ENCODE measurements at places on chromosomes 1 and 21.

- DNase-seq: no peak
Measured at GRCh38 chr1:248585266-248585665, 10.7 kb upstream of the OR2T34 start.

- DNase-seq: no peak
Measured at GRCh38 chr1:111488669-111489068, 14.8 kb downstream of the ADORA3 start.

- DNase-seq: no peak
Measured at GRCh38 chr1:91751275-91751674, 134.7 kb downstream of the TGFBR3 start.

DNA sequence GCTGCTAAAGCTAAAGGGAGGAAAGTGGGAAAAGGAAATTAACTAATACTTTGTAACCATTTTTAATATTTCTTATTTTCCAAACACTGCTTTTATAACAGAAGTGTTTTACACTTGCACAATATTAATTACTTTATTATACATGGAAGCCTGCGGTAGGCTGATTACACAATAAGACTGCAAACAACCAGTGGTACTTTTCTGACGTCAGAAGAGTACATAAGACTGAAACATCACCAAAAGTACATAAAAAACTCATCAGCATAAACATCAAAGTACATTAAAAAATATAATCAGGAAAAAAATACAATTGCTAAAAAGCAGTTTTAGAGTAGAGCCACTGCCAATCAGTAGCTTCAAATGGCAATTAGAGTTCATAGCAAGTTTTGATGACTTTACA lies 4.6 kb downstream of the ZNF281 start:
- DNase-seq: no peak

DNA sequence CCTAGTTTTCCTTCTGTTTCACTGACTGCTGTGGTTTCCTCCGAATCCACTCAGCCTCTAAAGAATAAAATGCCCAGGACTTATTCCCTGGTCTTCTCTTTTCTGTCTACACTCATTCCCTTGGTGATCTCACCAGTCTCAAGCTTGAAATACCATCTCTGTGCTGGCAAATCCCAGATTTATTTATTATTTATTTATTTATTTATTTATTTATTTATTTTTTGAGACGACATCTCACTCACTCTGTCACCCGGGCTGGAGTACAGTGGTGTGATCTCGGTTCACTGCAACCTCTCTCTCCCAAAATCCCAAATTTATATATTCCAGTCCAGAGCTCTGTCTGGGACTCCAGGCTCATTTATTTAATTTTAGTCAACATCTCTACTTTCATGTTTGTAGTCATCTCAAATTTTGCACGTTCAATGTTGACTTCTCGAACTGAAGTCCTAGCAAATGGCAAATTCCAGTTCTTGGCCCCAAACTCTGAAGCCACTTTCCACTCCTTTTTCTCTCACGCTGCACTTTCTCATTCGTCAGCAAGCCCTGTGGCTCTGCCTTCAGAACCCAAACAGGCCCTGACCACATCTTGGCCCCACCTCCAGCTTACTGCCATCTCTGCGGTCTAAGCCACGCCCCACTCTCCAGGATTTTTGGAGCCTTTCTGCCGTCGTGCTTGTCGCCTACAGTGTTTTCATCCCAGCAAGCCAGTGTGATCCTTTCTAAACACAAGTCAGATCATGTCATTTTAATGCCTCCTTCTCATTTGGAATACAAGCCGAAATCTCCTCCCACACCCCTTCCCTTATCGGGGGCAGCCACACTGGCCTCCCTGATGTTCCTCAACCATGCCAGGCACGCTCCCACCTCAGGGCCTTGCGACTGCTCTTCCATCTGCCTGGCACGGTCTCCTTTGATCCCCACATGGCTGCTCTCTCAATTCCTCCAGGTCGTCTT lies 14.2 kb upstream of the TENT5B start:
- DNase-seq: no peak

DNA sequence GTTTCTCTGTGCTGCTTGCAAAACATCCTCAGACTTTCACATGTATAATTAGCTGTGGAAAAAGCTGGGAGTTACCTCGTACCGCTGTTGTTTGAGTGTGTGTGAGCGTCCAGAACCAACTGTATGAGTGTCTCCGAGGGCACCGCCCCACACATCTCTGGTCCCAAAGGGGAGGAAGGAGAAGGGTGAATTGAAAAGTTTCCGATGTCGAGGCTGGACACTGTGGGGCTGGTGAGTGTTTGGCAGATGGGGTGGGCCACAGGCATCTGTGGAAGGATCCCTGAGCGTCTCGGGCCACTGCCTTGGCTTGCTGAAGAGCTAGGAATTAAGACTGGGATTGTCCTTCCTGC lies 1.2 kb downstream of the ATP2B4 start:
- peak; percentile 30 for DNase-seq

DNA sequence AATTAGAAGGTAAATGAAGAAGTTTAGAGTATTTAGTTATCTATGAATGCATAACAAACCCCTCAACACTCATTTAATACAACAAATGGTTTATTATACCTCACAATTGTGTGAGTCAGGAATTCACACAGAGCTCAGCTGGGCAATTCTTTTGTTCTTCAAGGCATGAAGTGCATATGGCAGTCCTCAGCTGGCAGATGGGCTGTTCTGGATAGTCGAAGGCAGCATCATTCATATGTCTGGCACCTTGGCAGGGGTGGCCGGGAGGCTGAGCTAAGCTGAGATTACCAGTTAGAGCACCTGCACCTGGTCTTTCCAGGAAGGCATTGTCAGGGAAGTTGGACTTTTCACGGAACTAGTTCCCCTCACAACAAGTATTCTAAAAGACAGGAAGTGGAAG lies 286.2 kb upstream of the DUSP10 start:
- no peak for DNase-seq

DNA sequence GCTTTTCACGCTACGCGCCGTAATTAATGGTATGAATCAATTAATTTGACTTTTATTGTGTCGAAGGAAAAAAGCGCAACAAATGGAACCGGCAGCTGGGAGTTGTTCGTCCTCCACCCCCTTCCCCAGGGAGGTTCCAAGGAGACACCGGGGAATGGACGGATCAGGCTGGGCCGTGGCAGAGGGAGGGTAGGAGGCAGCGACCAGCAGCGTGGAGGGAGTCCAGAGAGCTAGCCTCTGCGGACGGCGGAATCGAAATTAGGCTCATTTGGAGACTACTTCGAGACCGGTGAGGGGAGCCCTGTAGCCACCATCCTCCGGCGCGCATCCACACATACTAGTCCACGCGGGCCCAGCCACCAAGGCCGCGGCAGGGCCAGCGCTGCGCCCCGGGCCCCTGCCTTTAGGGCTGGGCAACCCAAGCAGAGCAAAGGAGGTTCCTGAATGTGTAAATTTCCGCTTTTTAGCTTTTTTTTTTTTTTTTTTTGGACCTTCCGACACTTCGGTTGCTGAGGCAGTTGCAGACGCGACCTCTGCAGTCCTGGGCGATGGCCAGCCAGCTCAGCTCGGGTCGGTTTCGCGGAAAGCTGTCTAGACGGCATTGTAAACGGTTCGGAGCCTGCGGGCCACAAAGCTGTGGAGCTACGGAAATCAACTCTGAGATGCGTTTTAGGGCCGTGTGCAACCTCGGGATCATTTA lies 2.2 kb upstream of the FOXD3 start:
- DNase-seq: no peak

DNA sequence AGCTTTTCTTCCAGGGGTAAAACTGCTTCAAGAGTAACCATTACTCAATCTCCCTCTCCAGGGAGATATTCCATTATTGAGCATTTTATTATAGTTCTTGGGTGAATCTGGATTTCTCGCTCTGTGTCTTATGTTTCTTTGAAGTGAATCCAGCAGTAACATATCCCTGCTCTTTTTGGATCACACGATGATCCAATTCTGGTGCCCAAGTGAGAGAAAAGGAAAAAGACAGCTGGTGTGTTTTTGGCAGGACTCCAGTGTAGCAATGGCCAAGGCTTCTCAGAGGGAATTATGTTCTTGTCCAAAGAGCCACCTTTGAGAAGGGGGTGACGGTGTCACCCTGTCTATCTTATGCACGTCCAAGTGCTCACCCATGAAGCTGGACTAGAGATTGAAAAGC lies 140.3 kb upstream of the ERRFI1 start:
- no peak for DNase-seq

- no peak for DNase-seq
Measured at GRCh38 chr1:82485591-82486369, 685.0 kb downstream of the ADGRL2 start.
